Vagina (tissue), 2 donors: ENCODE measurements at places on chromosomes 4 and X.

GRCh38 chrX:46354481-46354880 is 190.7 kb downstream of the ZNF674 start:
- DNase-seq, result no peak

- DNase-seq, result no peak
Observed at GRCh38 chr4:121330180-121330665, 50.6 kb downstream of the QRFPR start.

- DNase-seq, result peak; percentile 88
Observed at GRCh38 chrX:72107320-72107719, 24.4 kb downstream of the RTL5 start.

DNA sequence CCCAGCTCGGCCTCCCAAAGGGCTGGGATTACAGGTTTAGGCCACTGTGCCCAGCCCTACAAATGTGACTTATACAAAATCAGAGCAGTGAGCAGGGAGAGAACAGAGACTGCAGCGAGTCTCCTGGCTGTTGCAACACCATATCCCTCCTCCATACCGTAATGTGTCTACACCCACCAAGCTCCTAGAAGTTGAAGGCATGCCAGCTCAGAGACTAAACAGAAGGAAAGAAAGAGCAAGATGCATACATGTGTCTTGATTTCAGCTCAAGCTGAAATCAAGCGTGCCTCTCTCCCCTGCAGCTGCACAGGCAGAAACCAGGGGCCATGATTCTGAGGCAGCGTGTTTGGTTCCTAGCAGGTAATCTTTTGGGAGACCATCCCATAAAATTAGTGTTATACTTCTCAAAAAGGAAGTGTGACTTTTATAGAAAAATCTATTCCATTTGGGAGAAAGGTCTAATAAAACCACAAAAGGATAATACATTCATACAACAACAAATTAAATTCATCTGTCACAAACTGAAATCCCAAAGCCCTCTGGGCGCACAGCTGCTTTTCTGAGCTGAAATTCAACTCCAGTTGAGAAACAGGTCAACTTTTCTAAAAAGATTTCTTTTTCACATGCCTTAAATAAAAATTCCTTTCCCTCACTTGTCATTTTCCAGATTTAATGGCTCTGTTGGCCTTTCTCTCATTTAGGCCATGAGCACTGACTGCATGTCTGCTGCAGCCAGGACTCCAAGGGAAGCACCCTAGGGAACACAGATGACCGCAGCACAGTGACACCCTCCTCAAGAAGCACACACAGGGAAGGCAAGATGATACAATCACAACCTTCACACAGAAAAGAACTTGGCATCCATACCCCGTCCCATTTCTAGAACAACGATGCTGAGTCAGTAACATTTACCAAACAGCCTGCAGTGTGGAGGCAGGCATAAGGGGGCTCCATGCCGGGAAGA is 34.4 kb downstream of the AFAP1 start:
- DNase-seq, result no peak

DNA sequence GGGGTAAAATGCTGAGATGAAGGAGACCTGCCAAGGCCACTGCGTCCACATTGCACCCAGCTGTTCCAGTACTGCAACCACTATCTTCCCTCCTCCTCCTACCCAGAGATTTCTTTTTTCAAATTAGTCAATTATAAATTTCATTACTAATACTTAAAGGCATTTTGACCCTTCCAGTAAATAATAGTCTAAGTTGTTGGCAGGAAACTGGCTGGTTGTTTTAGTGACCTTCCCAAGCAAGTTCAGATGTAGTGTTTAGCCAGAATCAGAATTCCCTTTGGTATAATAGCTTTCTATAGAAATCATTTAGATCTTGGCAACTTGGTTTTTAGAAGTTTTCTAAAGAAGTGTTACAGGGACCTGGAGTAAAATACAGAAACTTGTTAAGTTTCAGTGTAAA is 66.0 kb downstream of the AASDH start:
- no peak for DNase-seq

GRCh38 chr4:123325241-123325681 is 71.3 kb upstream of the SPRY1 start:
- DNase-seq, result no peak

DNA sequence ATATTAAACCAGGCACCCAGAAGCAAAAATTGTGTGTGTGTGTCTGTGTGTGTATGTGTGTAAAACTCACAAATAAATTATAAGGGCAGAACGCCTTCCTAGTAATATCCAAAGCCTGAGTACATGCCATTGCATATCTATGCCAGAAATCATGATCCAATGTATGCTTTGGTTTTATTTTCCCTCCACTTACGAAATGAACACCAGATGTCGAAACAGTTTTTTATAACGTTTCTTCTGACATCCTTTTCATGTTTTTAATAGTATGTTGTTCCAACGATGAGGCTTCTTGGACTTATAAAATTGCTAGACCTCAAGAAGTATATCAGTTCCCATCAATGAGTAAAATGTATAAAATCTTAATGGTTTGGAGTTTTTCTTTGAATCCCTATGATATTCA is 55.4 kb downstream of the KCNIP4 start:
- DNase-seq, result no peak

DNA sequence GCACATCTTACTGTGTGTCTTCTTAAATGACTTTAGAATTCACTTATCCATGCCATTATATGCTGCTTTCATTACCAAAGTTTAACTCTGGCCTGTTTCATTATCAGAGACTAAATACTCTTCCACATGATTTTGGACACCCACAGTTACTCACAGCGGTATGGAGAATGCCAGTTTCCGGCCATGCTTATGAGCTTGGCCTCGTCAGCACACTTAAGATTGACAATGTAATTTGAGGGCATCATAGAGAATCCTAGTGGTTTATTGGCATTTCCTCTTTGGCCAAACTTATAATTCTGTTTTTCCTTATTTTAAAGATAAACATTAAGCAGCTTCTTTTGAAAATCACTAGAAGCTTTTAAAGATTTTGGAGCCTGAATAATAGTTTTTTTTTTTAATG is 104.5 kb downstream of the IRF2 start:
- DNase-seq, result no peak

- DNase-seq, result no peak
Observed at GRCh38 chr4:98672583-98673287, 14.3 kb upstream of the TSPAN5 start.

- no peak for DNase-seq
Observed at GRCh38 chrX:10395643-10396042, 224.7 kb downstream of the MID1 start.

DNA sequence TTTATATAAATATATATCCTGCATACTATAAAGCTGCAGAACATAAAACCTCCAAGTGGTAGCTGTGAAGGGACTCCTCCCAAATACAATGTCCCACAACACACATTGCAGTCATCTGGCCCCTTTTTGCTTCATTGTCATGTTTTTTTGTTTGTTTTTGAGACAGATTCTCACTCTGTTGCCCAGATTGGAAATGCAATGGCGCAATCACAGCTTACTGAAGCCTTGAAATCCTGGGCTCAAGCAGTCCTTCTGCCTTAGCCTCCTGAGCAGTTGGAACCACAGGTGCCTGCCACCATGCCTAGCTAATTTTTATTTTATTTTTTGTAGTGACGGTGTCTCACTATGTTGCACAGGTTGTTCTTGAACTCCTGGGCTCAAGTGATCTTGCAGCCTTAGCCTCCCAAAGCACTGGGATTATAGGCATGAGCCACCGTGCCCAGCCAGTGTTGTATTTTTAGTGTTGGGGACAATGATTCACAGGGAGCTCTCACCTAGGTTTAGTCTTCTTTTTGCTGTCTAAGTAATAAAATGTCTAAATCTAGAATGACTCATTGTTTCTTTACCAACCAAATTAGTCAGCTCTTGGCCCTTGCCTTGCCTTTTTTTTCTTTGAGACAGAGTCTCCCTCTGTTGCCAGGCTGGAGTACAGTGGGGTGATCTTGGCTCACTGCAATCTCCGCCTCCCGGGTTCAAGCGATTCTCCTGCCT is 24.0 kb upstream of the XIAP start:
- DNase-seq, result no peak

DNA sequence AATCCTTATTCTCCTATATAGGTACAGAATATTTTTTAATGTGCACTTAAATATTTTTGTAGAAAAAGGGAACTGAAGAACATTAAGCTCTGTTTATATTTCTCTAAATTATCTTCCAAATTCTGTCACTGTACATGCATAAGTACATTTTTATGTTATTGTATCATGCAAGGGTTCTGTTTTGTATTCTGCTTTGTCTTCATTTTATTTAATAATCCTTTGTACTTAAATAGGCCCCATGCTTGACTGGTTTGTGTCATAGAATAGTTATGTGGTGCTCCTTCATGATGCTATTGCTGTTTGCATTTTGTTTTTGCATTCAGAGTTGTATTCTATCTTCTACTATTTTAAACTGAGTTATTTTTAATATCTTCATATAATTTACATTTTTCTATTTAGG is 111.9 kb upstream of the EDNRA start:
- no peak for DNase-seq

- DNase-seq, result no peak
Observed at GRCh38 chrX:139766545-139766983, 58.6 kb upstream of the MCF2 start.

DNA sequence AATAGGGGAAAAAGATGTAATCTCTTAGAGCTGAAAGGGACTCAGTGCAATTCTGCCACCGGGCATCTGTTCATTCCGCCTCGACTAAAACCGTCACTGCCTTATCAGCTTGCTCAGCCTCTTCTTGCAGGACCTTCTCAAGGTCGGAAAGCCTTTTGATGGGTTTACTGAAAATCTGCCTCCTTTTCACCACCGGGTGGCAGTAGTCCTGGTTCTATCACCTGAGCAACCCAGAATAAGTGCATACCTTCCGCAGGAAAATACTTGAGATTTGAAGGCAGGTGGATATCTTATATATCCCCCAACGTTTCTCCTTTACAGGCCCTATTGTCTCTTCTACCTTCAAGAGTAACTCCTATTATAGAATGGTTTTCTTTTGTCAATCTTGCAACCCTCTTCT is 103.4 kb upstream of the PAK3 start:
- DNase-seq, result no peak

- DNase-seq, result no peak
Observed at GRCh38 chr4:17066972-17067371, 168.5 kb upstream of the LDB2 start.

GRCh38 chrX:37879692-37880091 is 32.3 kb upstream of the DYNLT3 start:
- DNase-seq, result no peak

- no peak for DNase-seq
Observed at GRCh38 chrX:119693996-119694451, 1.1 kb upstream of the SEPTIN6 start.

DNA sequence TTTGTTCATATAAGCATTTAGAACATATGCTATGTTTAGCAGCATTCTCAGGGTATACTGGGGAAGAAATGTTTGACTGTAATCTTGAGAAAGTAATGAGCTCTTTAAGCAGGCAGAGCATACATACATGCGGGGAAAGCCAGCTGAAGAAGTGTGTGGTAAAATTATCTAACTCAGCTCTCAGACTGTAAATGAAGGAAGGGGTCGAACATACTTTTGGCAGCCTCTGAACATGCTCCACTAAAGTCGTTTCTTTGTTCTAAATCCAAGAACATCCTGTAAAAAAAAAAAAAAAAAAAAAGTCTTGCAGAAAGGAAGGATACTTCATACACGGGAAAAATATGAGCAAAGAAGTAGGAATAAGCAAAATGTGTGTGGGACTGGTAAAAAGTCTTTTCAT is 224.8 kb downstream of the GRID2 start:
- no peak for DNase-seq

- DNase-seq, result no peak
Observed at GRCh38 chr4:79597266-79597665, 189.2 kb upstream of the GK2 start.
